ENCODE measurements at places on chromosomes 7 and 10. TPM values are rescaled to one million over a fixed set of nuclear protein-coding genes. Genes with fewer than 3 reads are reported as not detected.

Gene OPN1SW
- total RNA-seq, result not detected

Gene BTBD16
- total RNA-seq, result not detected

Gene ANK3
- total RNA-seq, result 7.2 TPM

Gene LDB3
- total RNA-seq, result not detected

Gene SPDYE9
- total RNA-seq, result not detected

Gene PDLIM1
- total RNA-seq, result 4.8 TPM

Gene GRID2IP
- not detected for total RNA-seq

Gene CRYGN
- total RNA-seq, result 0.25 TPM

Gene CNPY1
- not detected for total RNA-seq

Gene DYNC1I1
- 2.1 TPM for total RNA-seq

Gene ATP5F1C
- 287 TPM for total RNA-seq

Gene OGDHL
- 0.37 TPM for total RNA-seq

Gene CYP26C1
- total RNA-seq, result 0.12 TPM

Gene ELMO1
- 0.50 TPM for total RNA-seq

Gene CPVL
- total RNA-seq, result 1.4 TPM

Gene CALHM3
- total RNA-seq, result not detected

Gene PDE6C
- not detected for total RNA-seq

Gene NPY4R2
- not detected for total RNA-seq

Gene HIPK2
- total RNA-seq, result 7.9 TPM

Gene TUBB8
- not detected for total RNA-seq

Gene H2BK1
- total RNA-seq, result not detected

Gene GFRA1
- total RNA-seq, result not detected

Gene SRGN
- total RNA-seq, result 28.6 TPM

Gene NPY4R
- total RNA-seq, result not detected

Gene ACSM6
- not detected for total RNA-seq

Gene SH2B2
- 2.0 TPM for total RNA-seq

Gene ADIRF
- 73.0 TPM for total RNA-seq

Gene ABCB4
- 0.44 TPM for total RNA-seq

Gene IRF5
- total RNA-seq, result 0.37 TPM

Gene PTPRN2
- total RNA-seq, result 0.11 TPM

Gene AGBL3
- total RNA-seq, result 1.00 TPM

Gene BLNK
- total RNA-seq, result not detected

Gene MMD2
- not detected for total RNA-seq

Gene TOMM7
- total RNA-seq, result 119 TPM

Gene EBLN1
- not detected for total RNA-seq

Gene CRPPA
- 1.3 TPM for total RNA-seq

Gene RET
- total RNA-seq, result 1.9 TPM

Gene MAD1L1
- total RNA-seq, result 82.0 TPM

Gene JAKMIP3
- total RNA-seq, result 0.11 TPM

Gene TMEM176B
- not detected for total RNA-seq

Gene C10orf95
- total RNA-seq, result not detected

Gene ZP3
- total RNA-seq, result 0.55 TPM

Gene GNAT3
- not detected for total RNA-seq
